ENCODE measurements at places on chromosomes 2 and 18. TPM values are rescaled to one million over a fixed set of nuclear protein-coding genes. Genes with fewer than 3 reads are reported as not detected.

DYNAP gene
- not detected for total RNA-seq

ERFE gene
- 39.5 TPM for total RNA-seq

RAX gene
- total RNA-seq, result not detected

DNA sequence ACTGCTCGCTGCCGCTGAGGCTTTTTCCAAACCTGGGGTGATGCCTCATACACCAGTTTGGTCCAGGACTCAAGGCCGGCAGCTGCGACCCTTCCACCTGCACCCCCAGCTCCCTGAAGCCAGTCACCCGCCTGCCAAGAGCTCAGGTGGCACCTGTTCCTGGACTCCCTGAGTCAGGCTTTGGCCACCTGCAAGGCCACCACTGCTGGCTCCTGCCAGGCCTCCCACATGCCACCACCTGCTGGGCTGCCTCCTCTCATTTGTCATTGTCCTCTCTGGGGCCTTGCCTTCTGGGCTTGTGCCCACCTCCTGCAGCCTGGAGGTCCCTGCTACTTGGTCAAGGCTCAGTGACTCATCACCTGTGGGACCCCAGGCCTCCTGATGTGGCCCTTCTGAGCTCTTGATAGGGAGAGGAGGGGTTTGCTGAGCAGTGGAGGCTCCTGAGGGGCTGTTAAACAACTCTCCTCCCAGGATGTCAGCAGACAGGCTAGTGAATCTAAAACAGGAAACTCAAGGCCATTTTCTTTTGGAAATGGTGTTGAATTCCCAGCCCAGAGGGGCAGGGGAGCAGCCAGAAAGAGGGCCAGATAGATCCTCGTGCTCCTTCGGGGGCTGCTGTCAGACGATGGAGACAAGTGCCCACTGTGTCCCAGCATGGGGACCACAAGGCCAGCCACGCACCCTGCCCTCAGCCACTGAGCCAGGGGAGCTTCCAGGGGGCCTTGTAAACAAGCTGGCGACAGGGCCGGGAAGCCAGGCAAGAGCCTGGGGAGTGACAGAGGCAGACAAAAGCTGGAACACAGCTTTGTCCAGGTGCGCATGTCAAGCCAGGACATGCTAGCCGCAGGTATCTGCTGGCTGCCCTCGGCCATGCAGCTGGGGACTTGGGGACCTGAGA, 416.8 kb downstream of the LRATD1 start:
- DNase-seq, result no peak

DNA sequence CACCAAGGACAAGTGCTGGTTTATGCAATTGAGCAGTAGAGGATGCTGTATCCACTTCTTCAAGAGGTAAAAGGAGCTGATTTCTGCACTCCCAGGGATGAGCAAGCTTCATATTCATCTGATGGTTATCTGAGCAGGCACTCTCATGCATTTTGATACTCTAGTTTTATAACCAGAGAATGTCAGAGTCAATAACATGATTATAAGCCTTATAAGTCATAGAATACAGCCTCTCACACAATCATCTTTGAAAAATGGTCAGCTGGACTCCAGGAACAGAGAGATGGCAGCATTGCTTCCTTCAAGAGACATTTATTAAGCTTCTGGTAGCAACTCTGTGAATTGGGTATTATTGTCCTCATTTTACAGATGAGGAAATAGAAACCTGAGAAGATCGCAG, 167.1 kb downstream of the SLC8A1 start:
- DNase-seq, result no peak
